ENCODE measurements at places on chromosomes 4 and X. TPM values are rescaled to one million over a fixed set of nuclear protein-coding genes. Genes with fewer than 3 reads are reported as not detected.

The PLXNA3 gene
- total RNA-seq: 13.0 TPM

The SPRY1 gene
- 7.9 TPM for total RNA-seq

DNA sequence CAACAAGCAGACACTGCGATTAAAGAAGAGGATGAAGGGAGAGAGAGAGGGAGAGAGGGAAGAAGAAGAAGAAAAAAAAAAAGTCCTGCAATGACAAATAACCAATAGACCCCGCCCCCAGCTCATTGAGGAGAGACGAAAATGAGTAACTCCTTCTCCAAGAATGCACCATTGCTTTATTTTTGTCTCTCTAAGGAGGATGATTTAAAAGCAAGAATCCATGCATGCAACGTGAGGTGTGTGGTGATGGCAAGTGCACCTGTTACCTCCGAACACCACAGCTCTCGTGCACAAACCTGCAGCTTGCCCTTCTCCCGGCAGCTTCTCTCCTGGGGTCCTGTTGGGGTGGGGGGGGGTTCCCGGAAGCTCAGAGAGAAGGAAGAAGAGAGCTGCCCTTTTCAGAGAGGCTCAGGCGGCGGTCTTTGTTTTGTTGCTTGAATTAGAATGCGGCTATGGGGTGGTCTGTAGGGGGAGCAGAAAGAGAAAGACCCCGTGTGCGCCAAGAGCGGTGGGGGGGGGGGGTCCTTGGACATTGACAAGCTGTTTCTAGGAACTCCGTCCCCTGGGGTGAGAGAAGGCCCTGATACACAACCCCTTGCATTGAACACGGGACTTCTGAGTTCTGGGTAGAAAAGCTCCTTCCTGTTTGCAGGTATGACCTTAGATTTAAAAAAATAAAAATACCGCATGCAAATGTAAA lies 100.7 kb downstream of the CRLF2 start:
- no peak for DNase-seq

- DNase-seq: peak; percentile 87
Observed at GRCh38 chr4:183142571-183143550, 43.8 kb downstream of the WWC2 start.

DNA sequence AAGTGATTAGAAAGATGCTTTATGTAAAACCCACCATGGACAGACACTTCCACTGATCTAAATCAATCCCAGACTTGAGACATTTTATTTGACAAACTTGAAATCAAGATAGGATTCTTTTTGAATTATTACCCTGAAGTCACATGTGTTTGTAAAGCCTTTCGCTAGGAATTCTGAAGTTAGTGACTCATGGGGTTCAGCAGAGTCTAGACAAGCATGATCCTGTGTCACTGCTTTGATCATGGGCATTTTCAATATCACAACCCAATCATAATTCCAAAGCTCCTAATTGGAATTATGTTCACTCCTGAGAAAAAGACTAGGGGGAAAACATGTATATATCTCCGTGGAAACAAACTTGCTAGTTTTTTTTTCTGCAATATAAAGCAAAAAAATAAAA lies 67.5 kb upstream of the BMP3 start:
- peak; percentile 37 for DNase-seq

- DNase-seq: no peak
Observed at GRCh38 chr4:183517781-183518180, 12.9 kb downstream of the ING2 start.

DNA sequence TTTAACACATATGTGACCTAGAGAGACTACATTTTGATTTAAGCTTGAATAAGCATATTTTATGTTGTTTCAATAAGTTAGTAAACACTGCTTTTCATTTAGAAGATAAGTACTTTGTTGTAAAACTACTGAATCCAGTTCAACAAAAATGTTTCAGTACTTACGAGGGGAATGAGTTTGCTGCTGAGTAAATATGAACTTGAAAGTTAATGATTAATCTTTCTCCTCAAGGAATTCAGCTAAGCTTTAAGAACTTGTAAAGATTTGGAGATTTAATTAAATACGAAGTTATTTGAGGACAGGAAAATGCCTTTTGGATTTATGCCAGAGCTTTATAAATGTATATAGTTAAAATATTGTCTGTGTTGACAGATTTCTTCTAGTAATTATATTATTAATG lies 933.0 kb upstream of the LCORL start:
- peak; percentile 95 for DNase-seq

DNA sequence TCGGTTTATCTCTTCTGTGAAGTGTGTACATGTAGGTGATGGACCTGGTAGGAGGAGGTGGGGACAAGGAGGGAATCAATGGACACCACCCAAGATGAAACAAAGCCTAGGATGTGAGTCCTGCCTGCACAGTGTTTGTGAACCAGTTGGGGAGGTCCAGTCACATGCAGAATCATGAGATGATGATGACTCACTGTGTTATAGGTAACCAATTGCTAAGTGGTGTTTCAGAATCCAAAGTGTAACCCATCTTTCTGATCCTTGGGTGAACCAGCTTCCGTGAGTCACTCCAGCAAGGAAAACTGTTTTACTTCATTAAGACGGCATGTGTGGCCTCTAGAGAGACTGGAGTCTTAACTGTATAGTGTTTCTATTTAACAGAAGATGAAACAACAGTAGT lies 57.9 kb upstream of the HPF1 start:
- peak; percentile 99 for DNase-seq

- DNase-seq: peak; percentile 61
Observed at GRCh38 chr4:84750260-84750959, 167.5 kb downstream of the CDS1 start.

- peak; percentile 79 for DNase-seq
Observed at GRCh38 chr4:88033309-88033708, 25.9 kb downstream of the PKD2 start.

DNA sequence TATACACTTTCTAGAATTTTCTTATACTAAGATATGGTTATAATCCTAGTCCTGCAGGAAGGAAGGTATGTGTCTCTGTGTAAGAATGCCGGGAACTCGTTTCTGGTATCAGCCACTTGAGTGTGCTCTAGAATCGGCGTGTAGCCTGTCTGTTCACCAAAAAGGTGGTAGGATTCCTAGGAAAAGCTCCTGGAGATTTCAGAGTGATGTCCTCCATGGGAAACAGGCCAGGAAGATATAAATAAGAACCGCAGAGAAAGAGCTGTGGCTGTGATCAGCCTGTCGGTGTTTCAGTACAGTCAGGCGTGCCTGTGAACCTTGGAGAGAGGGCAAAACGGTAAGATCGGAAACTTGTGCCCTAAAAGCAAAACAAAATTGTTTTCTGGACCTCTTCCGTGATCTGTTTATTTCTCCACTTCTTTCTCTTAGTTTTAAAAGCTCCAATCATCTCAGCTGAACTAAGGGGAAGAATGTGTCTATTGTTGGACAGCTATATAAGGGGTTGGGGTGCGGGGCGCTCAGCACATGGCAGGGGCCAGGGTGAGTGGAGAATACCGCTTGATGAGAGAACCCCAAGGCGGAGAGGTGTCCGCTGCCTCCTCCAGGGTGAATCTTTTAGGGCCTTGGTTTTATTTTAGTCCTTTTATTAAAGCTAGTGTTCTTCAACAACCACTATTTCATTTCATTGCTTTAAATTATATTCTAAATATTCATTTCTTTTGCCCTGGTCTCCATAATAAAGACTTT lies 303.8 kb upstream of the TENM3 start:
- no peak for DNase-seq
